ENCODE measurements at places on chromosomes 6 and 20.

- no peak for DNase-seq
Observed at GRCh38 chr6:43186706-43187105, 4.7 kb downstream of the CUL9 start.

DNA sequence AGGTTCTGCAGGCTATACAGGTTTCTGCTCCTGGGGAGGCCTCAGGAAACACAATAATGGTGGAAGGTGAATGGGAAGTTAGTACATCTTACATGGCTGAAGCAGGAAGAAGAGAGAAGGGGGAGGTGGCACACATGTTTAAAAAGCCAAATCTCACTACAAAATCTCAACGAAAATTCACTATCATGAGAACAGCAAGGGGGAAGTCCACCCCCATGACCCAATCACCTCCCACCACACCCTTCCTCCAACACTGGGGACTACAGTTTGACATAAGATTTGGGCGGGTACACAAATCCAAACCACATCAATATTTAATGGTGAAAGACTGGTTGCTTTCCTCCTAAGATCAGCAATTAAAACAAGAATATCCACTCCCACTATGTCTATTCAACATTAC, 13.8 kb upstream of the POLR1H start:
- no peak for DNase-seq

DNA sequence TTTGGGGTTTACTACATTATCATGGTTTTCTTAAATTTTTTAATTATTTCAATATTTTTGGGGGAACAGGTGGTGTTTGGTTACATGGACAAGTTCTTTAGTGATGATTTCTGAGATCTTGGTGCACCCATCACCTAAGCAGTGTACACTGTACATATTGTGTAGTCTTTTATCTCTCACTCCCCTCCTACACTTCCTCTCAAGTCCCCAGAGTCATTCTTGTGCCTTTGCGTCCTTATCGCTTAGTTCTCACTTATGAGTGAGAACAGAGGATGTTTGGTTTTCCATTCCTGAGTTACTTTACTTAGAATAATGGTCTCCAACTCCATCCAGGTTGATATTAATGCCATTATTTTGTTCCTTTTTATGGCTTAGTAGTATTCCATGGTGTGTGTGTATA, 130.9 kb upstream of the CD93 start:
- no peak for DNase-seq

DNA sequence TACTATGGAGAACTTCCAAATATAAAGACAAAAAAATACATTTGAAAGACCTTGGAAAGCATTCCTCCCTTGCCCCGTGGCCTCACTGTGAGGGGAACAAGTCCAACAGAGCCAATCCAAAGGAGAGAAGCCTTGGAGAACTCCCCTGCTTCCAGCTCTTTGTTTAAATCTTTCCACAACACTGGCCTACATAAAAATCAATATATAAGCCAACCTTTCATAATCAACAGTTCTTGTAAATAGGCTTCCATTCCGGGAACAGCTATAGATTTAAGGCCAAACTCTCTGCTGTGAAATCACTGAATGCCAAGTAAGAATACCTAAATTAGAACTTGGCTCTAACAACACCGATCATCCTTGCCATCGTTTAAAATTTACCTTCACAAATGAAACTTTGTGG, 242.1 kb downstream of the HACE1 start:
- DNase-seq, result no peak

DNA sequence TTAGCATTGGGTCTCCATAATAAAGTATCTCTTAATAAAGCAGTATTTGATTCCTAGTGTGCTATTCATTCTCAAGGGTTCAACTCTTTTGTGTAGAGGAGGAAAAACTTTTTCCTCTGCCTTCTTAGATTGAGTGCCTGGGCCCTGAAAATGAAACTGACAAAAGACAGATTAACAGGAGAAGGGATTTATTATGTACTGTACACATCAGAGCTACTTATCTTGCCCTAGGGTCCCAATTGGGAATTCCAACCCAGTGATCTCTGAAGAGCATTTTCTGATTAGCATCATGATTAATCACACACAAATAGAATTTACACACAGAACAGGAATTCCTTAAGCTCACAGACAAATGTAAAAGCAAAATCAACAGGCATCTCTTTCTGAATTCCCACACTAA, 128.9 kb downstream of the CD164 start:
- no peak for DNase-seq

DNA sequence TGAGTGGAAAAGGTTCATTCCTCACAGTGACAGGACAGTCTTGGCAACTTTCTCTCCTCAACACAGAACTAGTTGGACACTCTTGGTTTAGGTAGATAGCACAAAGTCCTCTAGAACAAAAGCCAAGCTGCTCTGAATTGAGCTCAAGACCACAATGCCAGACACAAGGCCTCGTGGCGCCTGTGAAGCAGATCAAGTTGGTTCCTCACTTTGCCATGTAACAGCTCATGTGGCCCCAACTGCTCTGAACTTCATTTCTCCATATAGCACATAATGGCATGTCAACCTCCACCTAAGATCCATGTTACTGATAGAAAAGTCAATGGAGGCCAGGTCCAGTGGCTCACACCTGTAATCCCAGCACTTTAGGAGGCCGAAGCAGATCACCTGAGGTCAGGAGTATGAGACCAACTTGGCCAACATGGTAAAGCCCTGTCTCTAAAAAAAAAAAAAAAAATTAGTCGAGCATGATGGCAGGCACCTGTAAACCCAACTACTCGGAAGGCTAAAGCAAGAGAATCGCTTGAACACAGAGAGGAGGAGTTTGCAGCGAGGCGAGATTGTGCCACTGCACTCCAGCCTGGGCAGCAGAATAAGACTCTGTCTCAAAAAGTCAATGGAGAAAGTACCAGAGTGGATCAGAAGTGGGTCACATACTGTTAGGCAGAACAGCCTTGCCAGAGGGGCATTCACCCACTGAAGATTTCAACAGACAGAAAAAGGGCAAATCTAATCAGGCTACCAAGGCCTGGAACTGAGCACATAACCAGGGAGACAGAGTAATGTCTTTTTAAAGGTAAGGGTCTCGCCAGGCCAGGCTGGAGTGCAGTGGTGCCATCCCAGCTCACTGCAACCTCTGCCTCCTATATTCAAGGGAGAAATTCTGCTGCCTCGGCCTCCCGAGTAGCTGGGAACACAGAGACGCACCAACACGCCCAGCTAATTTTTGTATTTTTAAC, 21.2 kb downstream of the ROMO1 start:
- DNase-seq, result no peak

GRCh38 chr6:100366419-100366818, 98.3 kb downstream of the SIM1 start:
- peak; percentile 77 for DNase-seq

- DNase-seq, result no peak
Observed at GRCh38 chr6:13604546-13605416, 10.4 kb upstream of the NOL7 start.

GRCh38 chr20:50980851-50981713, 22.5 kb downstream of the MOCS3 start:
- DNase-seq, result peak; percentile 74

DNA sequence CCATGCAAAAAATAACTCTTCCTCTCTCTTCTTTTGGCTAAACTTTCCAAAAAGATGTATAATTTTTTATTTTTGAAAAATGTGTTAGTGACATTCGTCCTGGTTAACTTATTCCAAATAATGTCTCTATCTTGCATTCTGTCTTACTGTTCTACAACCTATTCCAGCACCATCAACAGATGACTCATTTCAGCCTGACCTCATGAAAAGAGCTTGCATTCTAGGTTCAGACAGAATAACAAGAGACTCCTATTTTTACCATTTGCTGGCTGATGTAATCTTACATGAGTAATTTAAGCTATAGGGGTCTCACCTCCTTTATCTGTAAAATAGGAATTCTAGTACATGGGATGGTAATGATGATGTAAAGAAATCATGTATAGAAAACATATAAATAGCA, 109.0 kb downstream of the FUT9 start:
- DNase-seq, result no peak

- no peak for DNase-seq
Observed at GRCh38 chr6:119259027-119259426, 90.5 kb downstream of the MAN1A1 start.

DNA sequence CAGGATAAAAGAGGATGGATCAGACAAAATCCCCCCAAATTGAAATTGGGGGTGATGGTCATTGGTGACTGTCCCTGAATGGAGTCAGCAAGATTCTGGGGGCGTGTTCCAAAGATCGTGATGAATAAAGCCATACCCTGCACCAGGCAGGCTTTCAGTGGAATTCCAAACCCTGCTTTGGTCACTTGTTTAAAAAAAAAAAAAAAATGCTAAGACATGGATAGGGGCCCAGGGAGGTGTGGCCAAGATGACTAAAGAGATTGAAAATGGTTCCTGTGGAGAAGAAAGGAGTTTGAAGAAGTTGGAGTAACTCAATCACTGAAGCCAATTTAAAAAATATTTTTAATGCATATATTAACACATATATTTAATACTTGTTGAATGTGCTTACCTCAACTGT, 161.4 kb upstream of the KCNG1 start:
- peak; percentile 53 for DNase-seq

- DNase-seq, result peak; percentile 0
Observed at GRCh38 chr6:120965814-120966213, 368.5 kb downstream of the TBC1D32 start.

Data from fibroblast of upper back skin (primary cell).